ENCODE measurements at places on chromosomes 2 and 18.

DNA sequence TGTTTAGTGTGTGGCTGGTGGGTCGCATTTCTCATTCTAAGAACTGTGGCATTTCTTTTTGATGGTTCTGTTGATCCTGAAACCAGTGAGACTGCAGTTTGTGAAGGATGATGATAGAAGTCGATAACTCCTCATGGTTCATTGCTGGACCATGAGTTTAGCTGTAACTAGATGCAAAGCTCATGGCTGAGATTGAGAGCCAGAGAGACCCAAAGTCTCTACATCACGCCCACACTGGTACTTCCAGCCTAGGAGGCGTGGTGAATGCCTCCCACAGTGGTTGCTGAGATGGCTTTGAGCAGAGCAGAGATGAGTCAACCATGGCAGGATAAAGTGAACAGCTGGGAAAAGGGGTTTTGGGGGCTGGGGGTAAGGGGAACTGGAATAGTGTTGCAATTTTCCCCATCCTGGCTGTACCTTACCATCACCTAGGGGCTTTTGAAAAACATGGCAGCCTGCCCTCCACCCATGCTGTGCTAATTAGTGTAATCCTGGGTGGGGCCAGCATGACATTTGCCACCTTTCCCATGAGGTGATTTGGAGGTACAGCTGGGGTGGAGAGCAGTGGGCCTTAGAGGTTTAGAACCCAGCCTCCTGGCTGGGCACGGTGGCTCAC lies 24.1 kb downstream of the INPP4A start:
- DNase-seq = no peak

DNA sequence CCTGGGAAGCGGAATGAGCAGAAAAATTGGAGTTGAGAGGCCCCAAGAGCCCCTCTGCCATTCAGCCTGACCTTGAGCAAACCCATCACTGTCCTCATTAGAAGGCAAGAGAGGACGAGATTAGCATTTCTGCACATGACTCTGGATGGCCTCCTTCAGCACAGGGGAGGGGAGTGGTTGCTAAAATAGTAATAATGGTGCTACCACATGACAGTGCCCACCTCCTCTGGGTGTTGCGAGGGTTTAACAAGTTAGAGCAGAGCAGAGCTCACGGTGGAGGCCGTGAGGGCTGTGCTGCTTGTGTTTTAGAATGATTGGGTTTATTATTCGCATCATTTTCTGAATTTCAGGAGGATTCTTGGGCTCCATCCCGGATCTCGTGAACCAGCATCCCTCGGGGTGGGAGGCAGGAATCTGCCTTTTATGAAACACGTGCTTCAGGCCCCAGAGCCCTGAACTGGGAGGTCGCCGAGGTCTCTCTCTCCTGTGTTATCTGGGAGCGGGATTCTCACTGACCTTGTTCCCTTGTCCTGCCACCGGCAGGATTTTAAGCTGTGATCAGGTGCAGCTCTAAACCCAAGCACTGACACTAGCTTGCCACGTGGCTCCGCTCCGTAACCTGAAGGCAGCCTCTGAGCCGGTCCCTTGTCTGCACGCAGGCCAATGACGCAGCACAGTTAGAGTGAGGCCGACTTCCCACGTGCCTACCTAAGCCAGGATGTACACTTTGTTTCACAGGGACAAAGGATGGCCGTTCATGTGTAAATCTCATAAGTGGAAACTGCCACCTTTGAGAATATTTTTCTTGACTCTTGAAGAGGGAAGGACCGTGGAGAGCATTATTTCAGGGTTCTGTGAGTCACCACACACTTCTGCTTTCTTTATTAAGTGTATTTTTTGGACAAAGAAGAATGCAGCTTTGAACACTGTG lies 142.3 kb downstream of the ACOXL start:
- no peak for DNase-seq

DNA sequence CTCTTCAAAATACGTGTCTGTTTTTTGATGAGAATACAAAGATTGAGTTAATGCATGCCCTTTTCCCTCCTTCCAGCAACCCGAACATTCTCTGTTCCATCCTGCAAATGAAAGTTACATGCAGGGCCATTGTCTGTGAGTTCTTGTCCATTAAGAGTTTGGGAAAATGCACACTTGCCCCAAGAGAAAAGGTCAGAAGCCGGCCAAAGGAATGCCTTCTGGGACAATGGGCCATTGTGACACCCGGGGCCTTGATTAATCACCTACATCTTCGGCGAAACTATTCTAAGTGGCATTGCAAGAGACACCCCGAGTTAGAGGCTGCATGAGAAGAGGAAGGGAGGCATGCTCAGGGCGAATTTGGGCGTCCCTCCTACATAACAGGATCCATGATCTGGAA lies 73.7 kb upstream of the COPS8 start:
- DNase-seq = no peak

GRCh38 chr2:182866461-182867406 lies at the start of gene FRZB:
FRZB (minus strand) TSS chr2:182866637; CDS start chr2:182866552, 85 bp downstream.
- DNase-seq = no peak

- no peak for DNase-seq
Measured at GRCh38 chr2:185522472-185522871, 216.1 kb upstream of the FSIP2 start.

DNA sequence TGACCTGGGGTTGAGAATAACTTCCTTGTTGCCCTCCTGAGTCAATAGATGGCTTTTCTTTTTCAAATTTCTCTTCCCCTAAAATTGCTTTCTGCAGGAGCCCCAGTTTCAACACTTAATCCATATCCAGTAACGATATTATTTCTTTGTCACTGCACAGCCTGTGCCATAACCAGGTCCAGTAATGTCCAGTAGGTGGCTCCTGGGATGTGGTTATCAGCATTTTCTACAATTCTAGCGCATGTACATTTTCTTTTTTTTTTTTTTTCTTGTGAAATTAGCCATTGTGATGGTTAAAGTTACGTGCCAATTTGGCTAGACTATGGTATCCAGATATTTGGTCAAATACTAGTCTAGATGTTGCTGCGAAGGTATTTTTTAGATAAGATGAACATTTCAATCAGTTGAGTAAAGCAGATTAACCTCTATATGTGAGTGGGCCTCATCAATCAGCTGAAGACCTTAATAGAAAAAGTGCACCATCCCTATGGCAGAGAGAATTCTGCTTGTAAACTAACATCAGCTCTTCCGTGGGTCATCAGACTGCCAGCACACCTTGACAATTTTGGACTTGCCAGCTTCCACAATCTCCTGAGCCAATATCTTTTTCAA lies 72.9 kb upstream of the SCG2 start:
- no peak for DNase-seq

DNA sequence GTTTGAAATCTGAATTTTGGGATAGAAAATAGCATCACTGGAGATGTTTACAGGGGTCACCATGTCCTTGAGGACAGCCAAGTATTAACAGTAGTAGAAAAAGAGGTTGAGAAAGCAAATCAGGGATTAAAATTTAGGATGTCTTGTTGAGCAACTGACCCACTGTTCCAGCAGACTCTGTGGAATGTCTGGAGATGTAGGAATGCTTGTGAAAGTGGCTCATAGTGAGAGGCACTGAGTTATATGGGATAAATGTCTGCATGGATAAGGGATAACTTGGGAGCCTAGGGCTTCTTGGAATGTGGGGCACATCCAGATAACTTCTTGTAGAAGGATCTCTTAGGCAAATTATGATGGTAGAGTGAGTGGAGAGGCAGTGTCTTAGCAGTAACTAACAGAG lies 495.0 kb downstream of the TMX3 start:
- no peak for DNase-seq

GRCh38 chr2:86107031-86107430 lies 996 bp downstream of the PTCD3 start:
- DNase-seq = no peak

DNA sequence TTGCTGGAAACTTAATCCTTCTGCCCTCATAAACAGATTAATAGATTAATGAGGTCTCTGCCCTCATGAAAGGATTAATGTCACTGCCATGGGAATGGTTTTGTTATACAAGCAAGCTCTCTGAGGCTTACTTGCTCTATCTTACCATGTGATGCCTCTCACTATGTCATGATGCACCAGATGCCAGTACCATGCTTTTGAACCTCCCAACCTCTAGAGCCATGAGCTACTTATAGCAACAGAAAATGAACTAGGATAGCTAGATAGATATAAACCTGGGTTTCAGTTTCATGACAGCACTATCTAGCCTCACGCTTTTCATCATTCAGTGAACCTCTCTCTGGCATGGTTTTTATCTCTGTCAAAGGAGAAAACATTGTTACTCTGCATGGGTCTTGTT lies 371.6 kb upstream of the LRP1B start:
- no peak for DNase-seq

GRCh38 chr2:6072276-6072675 lies 380.1 kb downstream of the SOX11 start:
- no peak for DNase-seq

DNA sequence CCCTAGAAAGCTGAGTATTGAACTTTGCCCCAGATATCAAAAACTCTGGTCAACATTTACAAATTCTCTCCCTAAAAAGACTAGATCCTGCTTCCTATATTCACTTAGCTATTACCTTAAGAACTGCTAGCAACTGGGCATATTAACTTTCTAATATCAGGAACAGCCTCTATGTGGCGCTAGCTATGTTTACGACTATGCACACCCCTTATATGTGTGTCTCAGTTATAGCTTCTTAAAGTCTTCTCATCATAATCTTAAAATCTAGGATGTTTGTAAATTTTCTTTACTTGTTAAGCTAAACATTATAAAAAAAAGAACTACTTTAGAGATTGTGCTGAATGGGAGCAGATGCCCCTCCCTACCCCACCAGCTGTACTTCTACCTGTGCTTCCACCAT lies 1.7 kb upstream of the STAMBP start:
- DNase-seq = peak; percentile 25

DNA sequence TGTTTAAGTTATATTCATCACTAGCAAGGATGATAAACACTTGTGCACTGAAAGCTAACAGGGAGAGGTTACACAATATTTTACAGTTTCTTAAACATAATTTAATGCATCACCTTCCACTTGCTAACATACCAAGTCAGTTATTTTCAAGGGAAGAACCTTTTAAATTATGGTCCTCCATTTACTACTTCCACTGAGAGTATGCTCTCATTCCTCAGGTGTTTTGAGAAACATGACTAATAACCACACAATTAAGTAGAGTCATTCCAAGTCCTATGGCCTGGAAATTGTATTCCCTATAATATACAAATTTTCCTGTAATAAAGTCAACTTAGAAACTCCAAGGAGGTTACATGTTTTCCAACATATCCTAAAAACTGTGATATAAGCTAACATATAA lies 152.3 kb upstream of the STON1 start:
- DNase-seq = no peak

DNA sequence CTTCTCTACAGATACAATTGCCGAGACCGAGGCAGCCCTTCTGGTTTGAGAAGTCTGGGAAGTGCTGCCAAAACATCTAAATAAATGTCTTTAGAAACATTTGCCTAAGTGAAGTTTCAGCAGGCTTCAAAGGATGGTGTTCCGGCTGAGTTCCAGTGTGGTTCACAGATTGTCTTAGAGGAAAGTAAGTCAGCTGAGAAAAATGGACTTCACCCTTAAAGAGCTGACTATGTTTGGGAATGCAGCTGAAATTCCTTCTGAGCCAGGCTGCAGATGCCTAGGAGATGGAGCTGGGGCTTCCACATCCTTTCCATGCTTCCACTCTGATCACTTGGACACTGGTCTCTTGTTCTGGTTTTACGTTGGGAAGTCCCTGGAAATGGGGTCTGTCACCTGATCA lies 83.6 kb downstream of the FHOD3 start:
- no peak for DNase-seq

DNA sequence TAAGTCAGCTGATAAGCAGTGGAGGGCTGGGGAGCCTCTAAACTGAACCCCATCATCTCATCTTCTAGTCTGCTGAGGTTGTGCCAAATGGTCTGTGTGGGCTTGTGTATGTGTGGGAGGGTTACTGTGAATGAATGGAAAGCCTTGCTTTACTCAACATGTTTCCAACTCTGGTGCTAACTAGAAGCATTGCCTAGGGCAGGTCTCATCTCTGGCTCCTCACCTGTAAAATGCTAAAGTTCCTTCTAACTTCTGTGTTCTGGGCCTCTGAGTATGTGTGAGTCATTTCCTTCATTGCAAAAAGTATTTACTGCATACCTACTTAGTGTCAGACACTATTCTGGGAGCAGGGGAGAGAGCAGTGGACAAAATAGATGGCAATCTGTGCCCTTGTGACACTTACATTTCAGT lies 1.3 kb downstream of the LIPG start:
- DNase-seq = no peak

- no peak for DNase-seq
Measured at GRCh38 chr2:7417845-7418742, 500.9 kb downstream of the RNF144A start.

- no peak for DNase-seq
Measured at GRCh38 chr2:35168351-35168750, 1187.2 kb upstream of the CRIM1 start.

DNA sequence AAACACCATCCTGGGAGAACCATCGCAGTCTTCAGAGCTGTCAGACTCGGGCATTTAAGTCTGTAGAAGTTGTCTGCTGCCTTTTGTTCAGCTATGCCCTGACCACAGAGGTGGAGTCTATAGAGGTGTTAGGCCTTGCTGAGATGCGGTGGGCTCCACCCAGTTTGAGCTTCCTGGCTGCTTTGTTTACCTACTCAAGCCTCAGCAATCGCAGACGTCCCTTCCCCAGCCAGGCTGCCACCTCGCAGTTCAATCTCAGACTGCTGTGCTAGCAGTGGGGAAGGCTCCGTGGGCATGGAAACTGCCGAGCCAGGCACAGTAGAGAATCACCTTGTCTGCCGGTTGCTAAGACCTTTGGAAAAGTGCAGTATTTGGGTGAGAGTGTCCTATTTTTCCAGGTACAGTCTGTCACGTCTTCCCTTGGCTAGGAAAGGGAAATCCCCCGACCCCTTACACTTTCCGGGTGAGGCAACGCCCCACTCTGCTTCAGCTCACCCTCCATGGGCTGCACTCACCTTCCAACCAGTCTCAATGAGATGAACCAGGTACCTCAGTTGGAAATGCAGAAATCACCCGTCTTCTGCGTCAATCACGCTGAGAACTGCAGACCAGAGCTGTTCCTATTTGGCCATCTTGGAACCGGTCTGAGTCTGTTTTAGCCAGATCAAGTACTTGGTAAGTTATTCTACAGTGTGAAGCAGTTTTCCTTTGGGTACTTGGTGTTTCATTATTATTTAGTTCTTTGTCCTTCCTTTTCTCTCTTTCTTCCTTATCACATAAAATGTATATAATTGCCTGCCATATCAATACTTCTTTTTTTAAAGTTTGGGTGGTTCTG lies 71.5 kb downstream of the CDC42EP3 start:
- DNase-seq = peak; percentile 87

- DNase-seq = peak; percentile 35
Measured at GRCh38 chr2:174486563-174487107, at the start of gene GPR155. GPR155 (minus strand) TSS chr2:174487029; CDS start chr2:174481956, 5,073 bp downstream.

GRCh38 chr2:231717281-231718171 lies 9.2 kb downstream of the PTMA start:
- peak; percentile 42 for DNase-seq

- no peak for DNase-seq
Measured at GRCh38 chr2:26880161-26880560, 32.2 kb downstream of the DPYSL5 start.

GRCh38 chr2:65710779-65711295 lies 278.4 kb upstream of the SPRED2 start:
- DNase-seq = no peak

GRCh38 chr2:102027036-102027980 lies 35.5 kb downstream of the IL1R2 start:
- DNase-seq = no peak

GRCh38 chr2:134136731-134137130 lies 117.1 kb upstream of the MGAT5 start:
- no peak for DNase-seq

GRCh38 chr2:231241755-231242507 lies 43.5 kb downstream of the ARMC9 start:
- no peak for DNase-seq

Data from CD4-positive, alpha-beta T cell treated with Interleukin-21 for 1 hour (primary cell).